ENCODE measurements at places on chromosomes 5 and 9.

DNA sequence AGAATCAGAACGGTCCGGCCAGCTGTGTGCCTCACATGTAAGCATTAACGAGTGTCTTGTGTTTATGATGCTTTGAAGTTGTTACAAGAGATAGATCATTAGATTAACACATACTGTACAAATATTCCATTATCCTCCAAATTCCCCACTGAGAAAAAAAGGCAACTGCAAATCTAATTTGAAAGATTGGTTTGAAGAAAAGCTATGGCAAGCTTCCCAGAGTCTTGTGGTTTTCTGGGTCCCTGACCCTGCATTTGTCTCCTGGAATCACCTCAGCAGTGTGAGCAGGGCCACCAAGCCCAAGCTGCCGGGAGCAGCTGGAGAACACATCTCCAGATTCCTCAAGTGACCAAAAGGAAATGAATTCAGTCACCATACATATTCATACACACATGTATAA, 36.9 kb upstream of the ADAMTS16 start:
- no peak for DNase-seq

GRCh38 chr5:16505140-16505891, 39.7 kb upstream of the ZNF622 start:
- no peak for DNase-seq

- DNase-seq = no peak
Observed at GRCh38 chr9:14173713-14174112, 140.2 kb downstream of the NFIB start.

DNA sequence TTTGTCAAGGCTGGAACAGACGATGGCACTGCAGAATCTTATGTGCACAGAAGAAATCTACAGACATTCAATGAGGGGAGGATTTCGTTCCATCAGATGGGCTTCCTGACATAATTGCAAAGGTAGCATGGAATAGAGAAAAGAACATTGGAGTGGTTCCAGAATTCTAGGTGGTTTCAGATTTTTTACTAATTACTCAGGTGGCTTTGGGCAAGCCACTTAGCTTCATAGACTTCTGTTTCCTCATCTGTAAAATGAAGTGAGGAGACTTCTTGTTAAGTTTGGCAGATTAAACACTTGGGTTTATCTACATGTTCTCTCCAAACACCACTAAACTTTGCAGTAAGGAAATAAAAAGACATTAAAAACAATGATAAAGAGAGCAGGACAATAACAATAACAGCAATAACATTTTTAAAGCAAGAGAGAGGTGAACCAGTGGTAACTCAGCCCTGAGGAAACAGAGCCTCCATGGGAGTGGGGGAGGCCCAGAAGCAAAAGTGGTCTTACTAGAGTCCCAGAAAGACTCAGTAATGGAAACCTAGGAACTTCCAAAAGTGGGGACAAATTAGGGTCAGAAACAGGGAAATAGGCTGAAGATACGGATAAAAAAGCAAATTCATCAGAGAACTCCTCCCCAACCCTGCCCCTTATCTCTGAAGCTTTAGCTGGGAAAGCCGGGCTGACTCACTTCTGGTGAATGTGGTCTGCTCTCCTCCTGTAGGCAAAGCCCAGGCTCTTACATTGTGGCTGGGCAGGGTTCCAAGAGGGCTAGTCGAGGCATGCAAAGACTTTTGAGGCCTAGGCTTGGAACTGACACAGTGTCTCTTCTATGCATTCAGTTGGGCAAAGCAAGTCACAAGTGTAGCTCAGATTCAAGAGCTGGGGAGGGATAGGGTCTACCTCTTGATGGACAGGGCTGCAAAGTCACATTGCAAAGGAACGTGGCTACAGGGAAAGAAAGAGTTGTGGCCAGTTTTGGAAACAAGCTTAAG, 11.8 kb upstream of the ACTBL2 start:
- DNase-seq = peak; percentile 76

DNA sequence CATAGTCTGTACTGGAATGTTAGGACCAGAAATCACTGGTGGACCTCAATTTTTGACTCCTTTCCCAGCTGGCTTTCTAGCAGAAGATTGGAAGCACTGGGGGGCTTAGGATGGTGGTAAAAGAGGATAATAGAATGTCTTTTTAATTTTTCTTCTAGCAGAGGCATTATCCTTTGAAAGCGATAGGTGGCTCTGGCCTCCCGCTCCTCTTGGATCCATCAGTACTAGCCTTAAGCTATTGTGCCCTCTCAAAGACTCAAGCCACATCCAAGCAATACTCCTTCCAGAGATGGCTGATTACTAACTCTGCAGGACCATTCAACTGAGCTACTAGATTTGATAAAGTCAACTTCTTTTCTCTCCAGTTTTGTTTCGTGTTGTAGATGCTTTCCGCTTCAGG, 610.6 kb downstream of the CDH12 start:
- DNase-seq = no peak

All from prostate gland (tissue), 2 donors.